ENCODE measurements at places on chromosomes 7 and 10.
A peak's percentile ranks its signal among the peaks of the same experiment; 100 is the strongest.

DNA sequence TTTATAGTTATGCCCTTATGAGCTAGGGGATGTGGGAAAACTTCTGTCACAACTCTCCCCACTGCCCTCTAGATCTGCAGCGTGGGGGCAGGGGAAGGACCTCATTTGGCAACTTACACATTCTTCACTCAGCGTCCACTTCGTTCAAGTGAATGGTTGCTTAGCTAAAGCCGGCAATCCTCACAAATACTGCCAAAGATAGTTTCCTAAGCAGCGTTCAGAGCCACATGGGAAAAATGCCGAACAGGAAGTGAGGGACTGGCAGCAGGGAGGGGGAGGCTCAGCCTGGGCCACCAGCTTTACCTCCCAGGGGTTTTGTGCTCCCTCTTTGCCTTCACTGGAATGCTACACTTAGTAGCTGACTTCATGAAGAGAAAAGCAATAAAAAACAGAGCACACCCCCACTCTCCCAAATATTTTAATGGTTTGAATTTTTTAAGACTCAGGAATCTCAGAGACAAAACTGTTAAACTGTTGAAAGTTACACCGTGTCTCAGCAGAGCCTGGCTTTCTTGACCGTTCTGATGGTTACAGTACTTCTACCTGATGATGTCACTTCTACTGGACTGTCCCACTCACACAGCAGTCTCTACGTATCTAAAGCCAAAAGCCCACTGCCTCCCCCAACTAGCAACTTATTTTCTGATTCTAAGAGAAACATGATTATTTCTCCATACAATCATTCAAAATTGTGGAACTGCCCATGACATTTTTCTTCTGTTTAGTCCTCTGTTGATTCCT is 10.4 kb downstream of the GRM3 start:
- no peak for DNase-seq

DNA sequence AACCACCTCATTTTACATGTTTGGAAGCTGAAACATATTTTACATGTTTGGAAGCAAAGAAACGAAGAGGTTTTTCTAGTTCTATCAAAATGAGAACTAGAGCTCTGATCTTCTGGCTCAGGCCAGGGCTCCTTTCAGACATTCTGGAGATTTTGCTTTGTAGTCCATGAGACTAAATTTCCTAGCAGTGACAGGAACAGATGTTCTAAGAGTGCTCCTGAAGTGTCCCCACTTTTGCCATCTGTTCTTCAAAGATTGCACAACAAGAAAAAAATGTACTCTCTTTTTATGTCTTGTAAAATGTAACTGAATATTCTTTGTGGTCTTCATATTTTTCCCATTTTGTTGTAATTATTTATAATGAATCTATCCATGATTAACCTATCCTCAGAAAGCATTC is 196.4 kb upstream of the PCLO start:
- no peak for DNase-seq

GRCh38 chr10:21514129-21514817 is 11.2 kb downstream of the SKIDA1 start:
- DNase-seq: no peak

DNA sequence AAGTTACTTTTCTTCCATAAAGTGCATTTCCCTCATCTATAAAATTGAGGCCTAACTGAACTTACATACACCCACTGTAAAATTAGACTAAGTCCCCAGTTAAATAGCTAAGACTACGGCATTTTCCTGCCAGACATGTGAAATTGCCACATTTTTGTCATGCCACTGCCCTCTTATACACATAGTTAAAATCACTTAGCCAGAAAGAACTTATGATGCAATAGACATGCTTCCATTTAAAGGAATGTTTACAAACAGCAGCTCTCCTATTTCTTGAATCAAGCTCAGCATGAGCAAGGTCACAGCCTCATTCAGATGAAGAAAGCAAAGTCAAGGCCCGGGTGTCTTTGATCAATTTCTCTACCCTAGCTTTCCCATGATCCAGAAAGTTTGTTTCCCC is 175.7 kb downstream of the LRRN3 start:
- no peak for DNase-seq

DNA sequence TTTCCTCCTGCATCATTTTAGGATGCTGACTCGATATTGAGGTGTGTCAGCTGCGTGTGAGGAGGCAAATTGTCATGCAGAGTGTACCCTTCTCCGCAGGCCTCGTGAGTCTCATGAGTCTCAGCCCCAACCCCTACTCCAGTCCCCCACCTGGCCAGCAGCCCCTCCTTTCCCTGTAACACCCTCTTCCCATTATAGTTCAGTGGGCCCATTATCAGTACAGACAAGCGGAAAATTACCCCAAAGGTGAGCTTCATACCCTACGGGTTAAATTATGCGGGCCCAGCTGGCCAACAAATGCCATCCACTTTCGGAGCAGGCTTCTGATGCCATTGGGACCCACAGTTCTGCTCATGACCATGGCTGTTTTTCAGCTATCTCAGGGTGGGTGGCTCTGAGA is 25.2 kb downstream of the SFTPD start:
- no peak for DNase-seq

DNA sequence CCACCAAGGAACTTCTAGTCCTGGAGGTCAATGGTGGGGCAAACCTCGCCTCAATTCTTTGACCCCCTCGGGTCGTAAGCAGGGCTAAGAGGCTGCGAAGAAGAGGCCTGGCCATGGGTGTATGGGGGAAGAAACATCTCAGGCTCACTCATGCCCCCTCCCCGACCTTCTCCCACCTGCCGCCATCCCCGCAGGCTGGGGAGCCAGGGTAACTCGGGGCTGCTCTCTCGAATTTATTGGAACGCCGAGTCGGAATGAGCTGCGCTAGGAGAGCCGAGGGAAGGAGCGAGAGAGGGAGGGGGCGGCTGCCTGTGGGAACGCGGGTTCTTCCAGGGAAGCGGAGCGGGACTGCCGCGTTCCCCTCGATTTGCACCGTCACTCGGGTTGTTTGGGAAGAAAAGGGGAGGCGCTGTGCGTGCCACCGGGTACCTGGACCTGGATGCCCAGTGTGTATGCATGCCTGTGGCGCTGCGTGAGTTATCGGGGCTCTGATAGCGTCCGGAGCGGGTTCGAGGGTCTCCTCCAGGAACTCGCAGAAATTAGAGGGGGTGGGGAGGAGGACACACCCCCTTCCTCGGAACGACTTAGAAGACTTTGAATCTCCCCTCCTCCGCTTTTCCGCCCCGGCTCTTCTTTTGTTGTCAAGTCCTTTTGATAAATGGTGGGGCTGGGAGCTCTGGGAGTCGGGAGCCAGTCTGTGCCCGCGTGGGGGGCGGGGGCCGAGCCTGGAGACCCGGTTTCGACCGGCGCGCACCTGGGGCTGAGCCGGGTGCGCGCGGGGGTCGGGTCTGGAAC is 1.8 kb upstream of the ZNF503 start:
- DNase-seq: peak; percentile 11

GRCh38 chr7:158094046-158094445 is 493.6 kb downstream of the PTPRN2 start:
- no peak for DNase-seq

DNA sequence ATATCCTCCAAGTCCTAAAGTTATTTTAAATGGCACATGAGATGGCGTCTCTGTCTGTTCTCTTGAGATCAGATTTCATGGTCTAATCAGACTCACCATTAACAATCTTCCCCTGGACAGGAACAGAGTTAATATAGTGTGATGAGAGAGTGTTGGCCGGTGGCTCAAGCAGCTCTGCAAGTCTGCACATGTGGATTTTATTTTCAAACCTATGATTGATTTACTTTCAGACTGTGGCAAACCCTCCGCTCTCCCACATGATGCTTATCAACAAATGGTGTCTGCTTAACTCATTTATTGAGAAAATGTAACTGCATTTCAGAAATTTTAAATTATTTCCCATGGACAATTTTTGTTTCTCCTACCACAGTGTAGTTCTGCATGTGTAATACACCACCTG is 46.5 kb upstream of the HGF start:
- DNase-seq: no peak

- no peak for DNase-seq
These were observed 82.4 kb downstream of the SRPK2 start for GRCh38 chr7:105306298-105306748.

- no peak for DNase-seq
These were observed 792.9 kb upstream of the GHITM start for GRCh38 chr10:83346266-83346910.

- no peak for DNase-seq
These were observed 354.1 kb downstream of the DPP6 start for GRCh38 chr7:154406312-154406711.

DNA sequence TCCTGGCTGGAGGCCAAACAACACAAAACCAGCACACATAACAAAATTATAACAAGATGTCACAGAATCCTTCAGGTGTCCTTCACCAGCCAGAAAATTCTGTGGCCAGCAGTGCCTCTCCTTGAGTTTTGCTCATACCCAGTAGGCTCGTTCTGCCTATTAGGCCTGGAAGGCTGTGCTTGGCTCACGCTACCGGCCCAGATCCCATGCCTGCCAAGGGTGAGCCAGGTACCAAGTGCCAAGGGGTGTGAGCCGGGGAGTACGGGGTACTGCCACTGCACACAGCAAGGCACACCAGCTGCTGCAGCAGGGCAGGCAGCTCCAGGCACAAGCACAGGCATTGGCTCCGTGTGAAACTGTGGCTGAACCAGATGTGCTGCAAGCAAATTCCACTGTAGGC is 1562.0 kb downstream of the REEP3 start:
- DNase-seq: no peak

GRCh38 chr7:137657476-137658189 is 189.1 kb downstream of the DGKI start:
- no peak for DNase-seq

GRCh38 chr10:121089434-121089833 is 238.3 kb downstream of the WDR11 start:
- no peak for DNase-seq

DNA sequence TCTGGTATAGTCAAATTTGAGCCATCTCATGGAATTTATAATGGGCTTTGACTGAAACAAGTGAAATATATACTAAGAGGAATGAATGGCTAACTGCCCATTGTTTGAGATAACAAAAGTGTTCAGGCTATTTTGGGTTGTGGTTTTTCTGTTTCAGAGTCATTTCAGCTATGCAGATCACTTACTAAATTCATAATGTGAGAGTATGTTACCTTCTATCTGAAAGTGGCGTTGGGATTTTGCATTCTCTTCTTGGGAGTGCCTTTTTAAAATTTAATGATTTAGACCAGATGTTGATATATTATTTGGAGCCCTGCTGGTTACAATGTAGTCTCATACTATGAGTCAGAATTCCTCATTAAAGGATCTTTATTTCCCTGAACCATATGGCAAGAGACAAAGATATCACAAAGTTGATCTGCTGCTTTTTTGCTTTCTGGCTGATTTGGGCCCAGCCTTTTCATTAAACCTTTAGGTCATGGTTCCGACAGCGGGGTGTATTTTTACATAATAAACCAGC is 10.4 kb downstream of the VCL start:
- no peak for DNase-seq

DNA sequence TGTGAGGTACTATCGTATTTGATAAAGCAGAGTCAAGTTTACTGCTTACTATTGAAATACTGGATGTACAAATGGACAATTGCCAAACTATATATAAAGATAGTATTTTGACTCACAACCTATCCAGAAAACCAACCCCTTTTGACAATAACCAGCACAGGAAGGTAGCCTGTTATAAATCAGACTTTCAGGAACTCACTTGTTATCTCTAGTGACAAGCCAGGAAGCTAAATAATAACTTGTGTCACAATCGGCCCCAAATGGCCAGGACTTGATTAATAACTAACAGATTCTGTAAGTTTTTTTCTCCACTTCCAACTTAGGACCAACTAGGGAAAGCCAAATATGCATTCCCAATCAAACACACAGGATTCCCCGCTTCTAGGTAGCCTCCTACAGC is 38.8 kb upstream of the SLC35G1 start:
- no peak for DNase-seq

GRCh38 chr10:21355591-21356011 is 169.9 kb downstream of the SKIDA1 start:
- DNase-seq: no peak

DNA sequence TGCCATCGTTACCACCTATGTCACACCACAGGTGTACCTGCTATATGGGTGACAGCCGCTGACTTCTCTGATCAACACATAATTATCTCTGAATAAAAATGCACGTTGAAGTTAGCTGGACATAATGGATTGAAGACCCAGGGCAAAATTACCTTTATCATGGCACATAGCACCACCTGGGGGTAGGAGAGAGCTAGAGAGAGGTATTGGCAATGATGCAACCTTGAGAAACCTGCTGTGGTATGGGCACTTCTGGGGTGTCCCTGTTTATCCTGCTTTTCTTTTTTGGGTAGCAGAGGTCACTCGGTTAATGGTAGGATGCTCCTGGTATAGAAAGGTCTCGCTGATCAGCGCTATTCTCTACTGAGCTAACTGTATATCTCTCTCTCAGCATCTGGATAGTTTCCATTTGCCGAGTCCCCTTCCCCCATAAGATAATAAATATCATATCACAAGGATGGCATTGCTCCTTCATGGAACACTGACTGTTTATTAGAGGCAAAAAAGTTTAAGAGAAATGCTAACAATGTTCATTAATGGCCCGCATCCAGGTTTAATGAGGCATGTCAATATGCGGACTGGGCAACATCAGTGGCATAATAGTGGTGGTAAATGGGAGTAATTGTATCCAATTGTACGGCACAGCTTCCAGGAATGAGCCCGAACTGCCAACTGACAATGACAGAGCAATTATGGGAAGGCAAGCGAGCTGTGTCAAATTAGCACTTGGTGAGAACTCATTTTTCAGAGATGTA is 323.1 kb downstream of the TFEC start:
- DNase-seq: no peak

GRCh38 chr10:110803239-110803749 is 68.4 kb upstream of the PDCD4 start:
- peak; percentile 3 for DNase-seq

GRCh38 chr7:69820479-69821192 is 222.4 kb downstream of the AUTS2 start:
- no peak for DNase-seq

DNA sequence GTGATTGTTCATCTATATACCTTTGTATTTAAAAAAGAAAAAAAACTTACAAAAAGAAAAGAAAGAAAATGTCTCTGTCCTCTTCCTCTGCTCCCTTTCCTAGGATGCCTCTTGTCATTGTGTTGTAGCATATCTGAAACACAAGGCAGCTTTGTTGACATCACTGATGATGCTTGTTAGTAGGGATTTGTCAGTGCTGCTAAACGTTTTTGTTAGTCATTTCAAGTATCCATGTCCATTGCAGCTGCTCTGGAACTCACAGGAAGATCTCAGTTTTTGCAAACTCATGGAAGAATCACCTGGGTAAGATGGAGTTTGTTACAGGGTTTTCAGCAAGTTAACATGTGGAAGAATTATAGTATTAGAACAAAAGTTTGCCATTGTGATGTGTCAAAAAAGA is 123.6 kb downstream of the CCSER2 start:
- no peak for DNase-seq
